ENCODE measurements at places on chromosomes 5 and 9.
A peak's percentile ranks its signal among the peaks of the same experiment; 100 is the strongest.

GRCh38 chr5:161001604-161002003 lies 149.6 kb upstream of the ATP10B start:
- no peak for DNase-seq

DNA sequence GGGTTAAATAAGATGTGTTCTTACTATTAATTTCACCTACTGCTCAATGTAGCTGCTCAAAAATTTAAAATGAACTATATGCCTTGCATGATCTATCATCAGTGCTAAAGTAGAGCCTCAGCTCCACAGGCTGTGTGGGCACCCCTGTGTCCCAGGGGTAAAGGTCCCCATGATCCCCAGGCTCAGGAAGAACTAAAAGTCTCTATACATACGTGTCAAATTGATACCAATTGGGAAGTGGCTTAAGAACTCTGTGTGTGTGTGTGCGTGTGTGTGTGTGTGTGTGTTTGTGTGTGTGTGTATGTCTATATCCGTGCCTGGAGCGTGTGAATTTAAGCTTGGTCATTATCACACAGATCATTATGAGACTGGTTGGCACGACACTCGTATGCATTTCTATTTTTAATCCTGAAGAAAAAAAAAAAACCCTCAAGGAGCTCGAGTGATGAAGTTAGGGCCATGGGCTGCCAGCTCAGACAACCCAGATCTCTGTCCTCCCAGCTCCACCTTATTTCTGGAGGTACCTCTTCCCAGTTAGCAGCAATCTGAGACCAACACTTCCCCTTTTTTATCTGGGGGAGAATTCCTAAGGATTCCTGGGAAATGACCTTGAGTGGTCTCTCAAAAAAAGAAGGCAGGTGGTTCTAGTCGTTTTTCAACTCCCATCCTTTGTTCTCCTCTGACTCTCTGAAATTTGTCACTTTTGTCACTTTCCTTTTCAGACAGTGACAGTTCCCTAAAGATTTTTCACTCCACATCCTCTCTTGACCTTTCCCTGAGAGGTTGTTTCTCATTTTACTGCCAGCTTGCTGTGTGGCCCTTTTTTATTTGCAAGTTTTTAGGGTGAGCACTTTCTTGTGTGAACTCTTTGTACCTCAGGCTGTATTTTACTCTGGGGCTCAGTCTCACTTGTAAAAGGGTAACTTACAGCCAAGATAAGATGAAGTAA lies 45.7 kb upstream of the CTXN3 start:
- DNase-seq = no peak

- DNase-seq = no peak
These were observed 80.1 kb upstream of the TLR4 start for GRCh38 chr9:117624106-117624505.

- no peak for DNase-seq
These were observed 11.4 kb downstream of the OTULIN start for GRCh38 chr5:14675865-14676300.

- no peak for DNase-seq
These were observed 22.2 kb downstream of the ELL2 start for GRCh38 chr5:95939465-95939864.

- no peak for DNase-seq
These were observed 5.3 kb upstream of the ERAP2 start for GRCh38 chr5:96871027-96871399.

DNA sequence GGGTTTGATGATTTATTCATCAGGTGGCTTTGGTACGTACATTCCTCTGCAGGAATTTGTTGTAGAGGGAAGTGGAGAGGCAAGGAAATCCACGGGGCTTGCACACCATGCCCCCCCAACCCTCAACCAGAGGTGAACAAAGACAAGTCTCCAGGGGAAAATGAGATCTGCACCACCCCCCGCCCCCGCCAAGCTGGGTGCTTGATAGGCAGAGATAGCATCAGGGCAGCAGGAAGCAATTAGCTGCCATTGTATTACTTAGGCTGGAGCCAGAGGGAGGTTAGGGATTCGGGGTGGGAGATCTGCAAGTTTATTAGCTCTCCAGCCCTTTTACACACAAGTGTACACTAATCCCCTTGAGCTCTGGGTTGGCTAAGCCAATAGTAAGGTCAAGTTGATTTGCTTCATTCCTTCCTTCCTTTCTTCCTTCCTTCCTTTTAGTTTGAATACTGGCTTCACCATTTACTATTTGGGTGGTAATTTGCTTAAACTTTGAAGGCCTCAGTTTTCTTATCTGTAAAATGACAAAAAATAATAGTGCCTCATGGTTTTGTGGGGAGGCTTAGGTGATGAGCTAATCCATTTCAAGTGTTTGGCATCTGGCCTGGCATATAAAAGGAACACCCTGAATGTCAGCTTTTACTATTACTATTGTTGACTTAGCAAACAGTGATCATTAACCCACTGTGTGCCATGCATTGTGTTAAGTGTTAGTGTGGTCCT lies 34.1 kb downstream of the SPRY4 start:
- no peak for DNase-seq

GRCh38 chr5:67215519-67216471 lies 19.2 kb upstream of the CD180 start:
- DNase-seq = peak; percentile 85

DNA sequence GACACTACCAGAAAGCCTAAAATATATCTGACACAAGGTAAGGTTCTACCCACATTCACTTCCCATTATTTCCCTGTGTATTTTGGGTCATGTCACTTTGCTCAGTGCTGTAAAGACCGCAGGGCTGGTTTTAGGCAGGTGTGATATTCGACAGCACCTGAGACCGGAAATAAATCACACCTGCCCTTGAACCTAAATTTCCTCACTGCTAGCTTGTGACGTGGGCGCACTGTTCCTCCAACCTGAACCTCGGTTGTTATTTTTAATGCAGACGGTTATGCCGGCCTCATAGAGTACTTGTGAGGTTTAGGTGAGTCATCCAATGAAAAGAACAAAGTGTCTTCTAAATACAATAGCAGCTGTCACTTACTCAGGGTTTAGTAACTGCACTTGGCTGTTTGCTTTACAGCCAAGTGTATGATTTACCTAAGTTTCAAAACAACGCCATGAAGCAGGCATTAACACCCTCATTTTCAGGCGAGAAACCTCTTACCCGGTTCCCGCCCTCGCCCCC lies 20.7 kb upstream of the ZNF782 start:
- DNase-seq = peak; percentile 38

- no peak for DNase-seq
These were observed 232.2 kb downstream of the PDE4D start for GRCh38 chr5:59661311-59661710.

DNA sequence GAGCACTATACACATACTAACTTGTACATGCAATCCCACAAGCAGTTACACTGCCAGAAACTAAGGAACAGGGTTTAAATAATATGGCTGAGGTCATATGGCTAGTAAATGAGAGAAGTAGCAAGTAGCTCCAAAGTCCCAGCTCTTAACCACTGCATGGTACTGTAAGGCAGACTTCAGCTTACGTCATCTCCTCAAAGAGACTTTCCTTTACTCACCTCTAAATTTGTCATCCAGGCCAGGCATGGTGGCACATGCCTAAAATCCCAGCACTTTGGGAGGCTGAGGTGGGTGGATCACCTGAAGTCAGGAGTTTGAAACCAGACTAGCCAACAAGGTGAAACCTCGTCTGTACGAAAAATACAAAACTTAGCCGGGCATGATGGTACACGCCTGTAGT lies 20.4 kb upstream of the SELENOP start:
- no peak for DNase-seq

DNA sequence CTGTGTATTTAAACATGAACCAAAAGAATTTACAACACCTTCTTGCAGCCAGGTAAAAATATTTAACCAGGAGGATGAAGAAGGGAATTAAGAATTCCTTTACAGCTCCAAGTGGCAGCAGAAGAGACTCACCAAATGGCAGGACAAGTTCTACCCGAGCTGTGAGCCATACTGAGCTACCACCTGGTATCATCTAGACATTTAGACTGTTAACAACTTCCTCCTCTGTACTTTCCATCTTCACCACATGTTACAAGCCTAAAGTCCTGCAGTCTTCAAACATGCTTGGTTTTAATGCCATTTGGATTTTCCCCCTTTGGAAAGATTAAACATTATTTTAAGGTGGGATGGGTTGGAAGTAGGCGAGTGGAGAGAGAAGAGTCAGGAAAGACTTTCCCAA lies 190.2 kb downstream of the TRPM6 start:
- no peak for DNase-seq

GRCh38 chr9:129323376-129323998 lies 145.4 kb upstream of the IER5L start:
- no peak for DNase-seq

DNA sequence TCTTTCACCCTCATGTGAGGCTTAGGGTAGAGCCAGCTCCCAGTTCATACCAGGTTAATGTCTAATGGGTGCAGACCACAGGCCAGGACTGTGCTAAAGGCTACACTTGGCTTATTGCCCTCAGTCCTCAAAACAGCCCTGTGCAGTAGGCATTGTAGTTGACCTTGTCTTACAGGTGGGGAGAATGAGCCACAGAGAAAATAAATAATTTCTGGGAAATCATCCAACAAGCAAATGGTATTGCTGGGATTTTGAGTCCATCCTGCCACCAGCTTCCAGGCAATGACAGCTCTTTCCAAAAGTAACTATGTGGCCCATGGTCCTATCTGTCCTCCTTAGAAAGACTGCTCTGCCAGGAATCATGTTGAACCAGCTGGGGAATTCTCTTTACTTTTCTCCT lies 450.0 kb downstream of the GADD45G start:
- DNase-seq = no peak

DNA sequence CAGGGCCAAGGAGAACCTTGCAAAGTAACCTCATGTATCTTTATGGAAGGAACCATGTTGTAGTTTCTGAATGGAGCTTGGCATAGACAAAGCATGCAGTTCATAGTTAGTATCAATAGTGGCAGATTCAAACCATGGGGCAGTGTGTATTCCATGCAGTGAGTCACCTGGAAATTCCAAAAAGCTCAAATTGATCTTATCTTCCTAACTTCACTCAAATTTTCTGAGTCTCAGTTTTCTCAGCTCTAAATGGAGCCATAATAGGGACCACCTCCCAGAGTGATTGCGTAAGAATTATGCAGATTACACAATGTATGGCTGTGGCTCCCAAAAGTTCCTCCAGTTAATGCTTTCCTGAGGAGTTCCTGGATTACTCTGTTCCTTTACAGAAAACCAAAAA lies 549.9 kb upstream of the KLF4 start:
- no peak for DNase-seq

DNA sequence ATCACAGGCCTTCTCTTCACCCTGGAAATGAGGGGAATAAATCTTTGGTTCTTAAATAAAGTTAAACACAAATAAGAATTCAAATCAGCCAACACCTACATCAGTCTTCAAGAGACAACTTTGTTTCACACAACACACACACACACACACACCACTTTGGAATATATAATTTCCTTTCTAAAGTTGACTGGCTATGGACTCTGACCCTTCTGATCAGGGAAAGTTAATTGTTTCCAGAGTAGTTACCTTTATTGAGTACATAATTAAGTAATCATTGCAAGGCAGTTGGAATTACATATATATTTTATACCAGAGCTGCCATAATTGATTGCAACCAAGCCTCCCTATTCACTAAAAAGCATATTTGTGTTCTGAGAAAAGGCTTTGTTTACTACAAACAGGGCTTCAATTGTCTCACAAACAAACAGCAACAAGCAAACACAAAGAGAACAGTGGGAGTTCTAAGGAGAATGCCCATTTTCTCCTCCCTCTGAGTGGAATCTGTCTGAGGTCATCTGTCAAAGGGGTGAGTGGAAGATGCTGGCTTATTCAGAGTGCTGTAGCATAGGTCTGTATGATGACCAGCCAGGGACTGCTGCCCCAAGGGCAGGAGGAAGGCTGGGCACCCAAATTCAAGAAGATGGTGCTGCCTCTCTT lies 136.6 kb downstream of the SEMA6A start:
- DNase-seq = no peak

DNA sequence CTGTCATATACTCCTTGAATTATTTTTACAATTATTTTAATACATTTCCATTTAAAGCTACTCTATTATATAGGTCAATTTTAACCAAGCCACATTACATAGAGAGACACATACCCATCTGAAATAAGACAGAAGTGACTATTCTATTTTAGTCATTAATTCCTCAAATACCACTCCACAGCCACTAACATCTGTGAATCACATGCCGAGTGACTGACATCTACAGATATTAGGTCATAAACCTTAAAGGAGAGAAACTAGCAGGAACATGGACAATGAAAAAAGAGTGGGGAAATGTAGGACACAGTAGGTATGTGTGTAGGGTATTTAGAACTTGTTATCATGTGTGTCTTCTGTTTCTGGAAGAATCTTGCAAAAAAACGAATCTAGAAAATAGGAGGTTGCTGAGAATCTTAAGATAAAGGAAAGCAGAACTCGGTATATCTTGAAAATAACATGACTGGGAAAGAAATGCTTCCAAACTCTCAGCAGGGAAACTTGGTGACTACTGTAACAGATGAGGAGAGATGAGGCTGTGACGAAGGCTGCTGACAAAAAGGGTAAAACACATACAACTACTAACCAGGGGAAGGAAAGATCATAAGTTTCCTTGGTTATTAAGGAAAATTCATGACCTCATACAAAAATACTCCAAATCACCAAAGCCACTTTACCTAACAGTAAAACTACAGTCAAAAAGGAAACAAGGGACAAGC lies 84.6 kb downstream of the PLPP1 start:
- no peak for DNase-seq

DNA sequence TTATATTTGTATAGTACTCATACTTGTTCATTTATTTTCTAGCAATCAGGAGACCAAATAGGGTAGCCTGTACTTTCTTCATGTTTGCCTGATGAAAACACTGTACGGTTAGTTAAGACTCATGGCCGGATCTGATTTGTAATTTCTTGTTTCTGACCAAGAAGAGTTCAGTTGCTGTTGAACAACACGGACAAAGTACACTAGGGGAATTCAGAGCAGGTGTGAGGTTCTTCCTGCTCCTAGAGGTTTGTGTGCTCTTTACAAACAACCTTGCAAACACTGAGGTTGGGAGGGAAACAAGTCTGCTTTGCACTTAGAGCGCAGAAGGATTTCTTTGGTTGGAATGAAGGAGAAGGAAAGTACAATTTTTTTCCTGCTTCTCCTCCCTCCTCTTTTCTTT lies 69.7 kb downstream of the TRIO start:
- no peak for DNase-seq

DNA sequence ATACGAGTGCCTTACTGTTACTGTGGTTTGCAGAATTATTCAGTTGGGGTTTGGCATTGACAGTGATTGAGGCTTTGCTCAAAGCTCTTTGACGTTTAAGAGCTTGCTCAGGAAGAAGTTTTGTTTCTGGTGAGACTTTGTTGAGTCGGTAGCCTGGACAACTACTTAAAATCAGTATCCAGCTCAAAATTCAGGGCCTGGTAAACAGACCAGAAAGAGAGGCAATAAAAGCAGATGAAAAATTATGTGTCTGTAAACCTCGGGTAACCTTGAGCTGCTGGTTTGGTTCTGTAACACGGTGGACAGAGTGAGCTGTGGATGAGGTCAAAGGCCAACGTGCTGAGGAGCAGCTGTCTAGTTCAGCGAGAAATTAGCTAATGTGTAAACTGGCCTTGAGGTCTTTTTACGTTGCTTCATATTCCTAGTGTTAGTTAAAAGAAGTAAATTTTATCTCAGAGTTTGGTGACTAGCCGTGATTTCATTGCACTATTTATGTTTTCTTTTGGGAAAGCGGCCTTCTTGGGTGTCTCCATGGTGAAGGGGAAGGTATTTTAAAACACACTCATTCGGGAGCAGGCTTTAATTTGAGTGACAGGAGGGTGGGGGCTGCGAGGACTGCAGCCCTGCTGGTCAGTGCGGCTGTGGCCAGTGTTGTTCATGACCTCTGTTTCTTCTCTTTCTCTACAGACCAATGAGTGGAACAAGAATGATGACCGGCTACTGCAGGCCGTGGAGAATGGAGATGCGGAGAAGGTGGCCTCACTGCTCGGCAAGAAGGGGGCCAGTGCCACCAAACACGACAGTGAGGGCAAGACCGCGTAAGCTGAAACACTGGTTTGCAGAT lies 82.0 kb upstream of the TTC23L start:
- DNase-seq = no peak
